ENCODE measurements at places on chromosomes 4 and X.

DNA sequence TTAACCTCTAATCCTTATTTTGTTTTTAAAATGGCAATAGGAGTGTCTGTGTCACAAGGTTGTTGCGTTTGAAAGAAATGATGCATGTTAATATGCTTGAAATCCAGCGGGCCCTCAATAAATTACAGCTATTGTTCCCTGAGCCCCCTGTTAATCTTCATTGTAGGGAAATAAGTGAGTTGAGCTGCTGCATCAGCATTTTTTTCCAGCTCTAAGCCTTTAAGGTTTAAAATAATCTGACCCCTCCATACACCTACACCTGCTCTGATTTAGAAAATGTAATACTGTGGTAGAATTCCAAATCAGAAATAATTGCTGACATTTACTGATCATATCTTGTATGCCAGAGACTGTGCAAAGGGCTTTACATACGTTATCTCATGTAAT, 2.6 kb upstream of the MSMO1 start:
- no peak for DNase-seq

DNA sequence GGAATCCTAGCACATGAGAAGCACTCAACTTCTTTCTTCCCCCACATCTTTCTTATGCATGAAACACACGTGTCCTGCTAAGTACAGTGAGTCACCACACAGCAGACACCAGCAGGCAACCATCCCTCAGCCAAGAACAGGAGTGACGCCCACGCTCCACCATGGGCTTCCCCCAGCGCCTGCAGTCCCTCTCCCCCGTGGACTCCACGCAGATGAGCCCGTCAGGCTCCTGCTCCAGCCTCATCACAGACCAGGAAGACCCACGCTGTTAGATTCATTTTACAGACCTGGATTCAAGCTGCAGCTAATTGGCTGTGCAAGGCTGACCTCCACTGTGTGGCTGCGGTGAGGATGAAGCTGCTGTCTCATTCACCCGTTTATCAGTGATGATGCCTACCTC, 16.7 kb downstream of the HMX1 start:
- DNase-seq, result no peak

DNA sequence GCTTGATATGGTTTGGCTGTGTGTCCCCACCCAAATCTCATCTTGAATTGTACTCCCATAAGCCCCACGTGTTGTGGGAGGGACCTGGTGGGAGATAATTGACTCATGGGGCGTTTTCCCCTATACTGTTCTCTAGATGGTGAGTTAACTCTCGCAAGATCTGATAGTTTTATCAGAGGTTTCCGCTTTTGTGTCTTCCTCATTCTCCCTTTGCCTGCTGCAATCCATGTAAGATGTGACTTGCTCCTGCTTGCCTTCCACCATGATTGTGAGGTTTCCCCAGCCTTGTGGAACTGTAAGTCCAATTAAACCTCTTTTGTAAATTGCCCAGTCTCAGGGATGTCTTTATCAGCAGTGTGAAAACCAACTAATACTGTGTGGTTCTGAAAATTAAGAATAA, 11.5 kb downstream of the SLAIN2 start:
- no peak for DNase-seq

GRCh38 chrX:41515376-41515775, 68.2 kb downstream of the NYX start:
- no peak for DNase-seq

- DNase-seq, result no peak
These were observed 2.2 kb upstream of the CTBP1 start for GRCh38 chr4:1250921-1251772.

GRCh38 chrX:9558615-9559014, 93.8 kb downstream of the TBL1X start:
- DNase-seq, result no peak

DNA sequence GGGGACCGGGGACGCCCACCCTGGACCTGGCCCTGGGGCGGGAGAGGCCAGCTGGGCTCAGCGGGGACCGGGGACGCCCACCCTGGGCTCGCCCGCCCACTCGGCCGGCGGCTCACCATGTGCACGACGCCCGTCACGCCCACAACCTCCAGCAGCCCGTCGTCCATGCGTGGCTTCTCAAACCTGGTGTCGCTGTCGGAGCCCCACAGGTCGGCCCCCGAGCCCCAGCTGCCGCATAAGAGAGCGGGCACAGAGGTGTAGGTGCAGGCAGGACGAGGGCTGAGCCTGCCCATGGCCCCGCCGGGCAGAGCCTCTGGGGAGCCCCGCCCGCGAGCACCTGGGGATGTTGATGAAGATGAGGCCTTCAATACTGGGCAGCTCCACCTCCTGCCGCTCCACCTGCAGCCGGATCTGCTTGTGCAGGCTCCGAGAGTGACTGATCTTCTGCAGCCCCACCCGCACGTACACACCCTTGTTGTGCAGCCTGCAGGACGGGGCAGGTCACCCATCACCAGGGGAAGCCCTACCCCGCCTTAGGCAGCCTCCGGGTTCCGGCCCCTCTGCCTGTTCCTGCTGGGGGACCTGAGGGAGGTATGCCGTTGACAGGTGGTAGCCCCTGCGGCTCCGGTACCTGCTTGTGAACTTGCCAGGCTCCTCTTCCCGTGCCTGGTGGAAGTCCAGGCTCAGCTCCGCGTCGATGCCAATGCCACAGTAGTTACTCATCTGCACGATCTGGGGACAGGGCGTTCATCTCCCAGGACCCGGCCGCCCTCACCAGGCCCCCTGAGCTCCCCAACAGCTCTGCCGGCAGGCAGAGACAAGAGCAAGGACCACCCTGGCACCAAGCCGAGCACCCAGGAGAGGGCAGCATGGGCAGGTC, 11.8 kb downstream of the DGKQ start:
- DNase-seq, result no peak

- no peak for DNase-seq
These were observed 29.3 kb downstream of the ZNF827 start for GRCh38 chr4:145909281-145909715.

DNA sequence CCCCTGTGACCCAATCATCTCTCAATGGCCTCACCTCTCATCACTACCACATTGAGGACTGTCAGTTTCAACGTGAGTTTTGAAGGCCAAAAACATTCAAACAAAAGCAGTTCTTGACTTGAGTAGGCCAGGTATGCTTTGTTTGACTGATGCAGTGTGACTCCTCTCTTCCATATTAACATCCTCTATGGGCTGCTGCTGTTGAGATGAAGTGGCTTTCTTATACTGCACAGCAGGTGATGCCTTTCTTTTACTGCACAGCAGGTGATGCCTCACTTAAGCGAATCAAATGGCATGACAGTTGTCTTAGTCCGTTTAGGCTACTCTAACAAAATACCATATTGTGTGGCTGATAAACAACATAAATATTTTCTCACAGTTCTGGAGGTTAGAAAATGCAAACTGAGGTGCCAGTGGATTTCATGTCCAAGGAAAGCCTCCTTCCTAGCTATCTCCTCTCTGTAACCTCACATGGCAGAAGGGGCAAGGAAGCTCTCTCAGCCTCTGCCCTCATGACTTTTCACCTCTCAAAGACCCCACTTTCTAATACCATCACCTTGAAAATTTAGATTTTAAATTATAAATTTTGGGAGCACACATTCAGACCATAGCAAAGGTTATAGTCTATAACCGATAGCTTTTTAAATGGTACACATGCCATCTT, 2267.9 kb upstream of the AGA start:
- DNase-seq, result no peak

DNA sequence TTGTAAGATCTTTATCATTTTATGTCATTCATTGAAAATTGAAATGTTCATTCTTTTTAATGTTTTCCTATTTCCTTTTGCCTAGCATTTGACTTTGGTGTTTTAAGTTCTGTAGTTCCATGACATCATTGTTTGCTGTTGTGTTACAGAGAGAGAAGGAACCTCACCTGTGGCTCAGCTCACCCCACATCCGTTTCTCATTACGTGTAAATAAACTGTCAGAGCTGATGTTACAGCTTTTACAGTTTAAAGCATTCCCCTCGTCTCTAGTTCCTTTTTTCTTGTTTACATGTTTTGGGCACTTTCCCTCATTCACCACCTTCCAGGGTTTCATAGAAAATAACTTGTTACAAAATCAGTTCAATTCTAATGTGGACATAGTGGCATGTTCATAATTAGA, 137.2 kb downstream of the FNIP2 start:
- DNase-seq, result peak; percentile 40
